Activated T-helper 1 cell treated with anti-CD3 and anti-CD28 coated beads, Interleukin-12 subunit alpha, Interleukin-12 subunit beta, Interleukin-2, Interleukin-4 antibody, amounts not matched to agents 30 ng/mL and 10 ng/mL and 1 ng/mL, durations not matched to agents 14 hours and 24 hours and 36 hours (primary cell): ENCODE measurements at places on chromosomes 11 and 22.

GRCh38 chr11:87256694-87257340, 219.1 kb downstream of the TMEM135 start:
- DNase-seq = no peak

GRCh38 chr11:113334183-113334582, 19.8 kb downstream of the TTC12 start:
- no peak for DNase-seq

GRCh38 chr11:46264976-46265375, 12.5 kb upstream of the CREB3L1 start:
- no peak for DNase-seq

GRCh38 chr11:70751142-70751734, 352.9 kb downstream of the CTTN start:
- no peak for DNase-seq

DNA sequence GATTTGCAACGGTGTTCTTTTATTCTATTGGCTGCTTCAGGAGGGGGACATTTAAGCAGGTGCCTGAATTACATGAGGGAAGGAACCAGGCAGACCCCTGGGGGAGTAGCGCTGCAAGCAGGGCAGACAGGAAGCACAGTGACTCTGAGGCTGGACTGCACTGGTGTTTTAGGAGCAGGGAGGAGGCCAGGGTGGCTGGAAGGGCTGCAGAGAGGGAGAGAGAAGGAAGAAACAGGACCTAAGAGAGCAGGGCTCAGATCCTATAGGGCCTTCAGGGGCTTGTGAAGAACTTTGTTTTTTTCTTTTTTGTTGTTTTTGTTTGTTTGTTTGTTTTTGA, 62.5 kb upstream of the SORL1-AS1 start:
- DNase-seq = no peak

GRCh38 chr11:69889400-69890318, 70.4 kb upstream of the FGF3 start:
- DNase-seq = no peak

GRCh38 chr11:130389335-130389935, 39.0 kb downstream of the ADAMTS8 start:
- DNase-seq = no peak

GRCh38 chr22:35458547-35459422, 58.8 kb downstream of the MCM5 start:
- DNase-seq = no peak
